Stimulated activated CD4-positive, alpha-beta T cell treated with anti-CD3 and anti-CD28 coated beads, Interleukin-15, amount 100 ng/mL, for 1 hour (primary cell): ENCODE measurements at places on chromosomes 3 and 15.

GRCh38 chr15:99850517-99850916 is 117.3 kb upstream of the LYSMD4 start:
- no peak for DNase-seq

- DNase-seq, result no peak
Measured at GRCh38 chr15:88498996-88499395, 31.5 kb downstream of the MRPS11 start.

DNA sequence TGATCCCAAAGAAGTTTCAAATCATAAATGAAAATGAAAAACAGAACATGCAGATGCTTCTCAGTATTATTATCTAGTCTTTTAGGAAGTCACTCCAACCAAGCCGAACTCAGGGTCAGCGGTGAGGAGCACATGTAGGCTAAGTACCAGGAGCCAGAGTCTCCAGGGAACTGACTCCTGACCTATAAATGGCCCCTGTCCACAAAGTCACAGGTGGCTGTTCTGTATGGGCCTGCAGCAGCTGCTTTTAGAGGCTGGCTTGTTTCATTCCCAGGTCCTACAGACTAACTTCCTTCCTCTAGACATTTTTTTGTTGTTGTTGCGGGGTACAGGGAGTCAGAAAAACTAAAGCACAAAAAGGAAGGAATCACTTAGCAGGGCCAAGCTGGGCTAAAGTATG is 54.6 kb downstream of the DAPK2 start:
- no peak for DNase-seq

DNA sequence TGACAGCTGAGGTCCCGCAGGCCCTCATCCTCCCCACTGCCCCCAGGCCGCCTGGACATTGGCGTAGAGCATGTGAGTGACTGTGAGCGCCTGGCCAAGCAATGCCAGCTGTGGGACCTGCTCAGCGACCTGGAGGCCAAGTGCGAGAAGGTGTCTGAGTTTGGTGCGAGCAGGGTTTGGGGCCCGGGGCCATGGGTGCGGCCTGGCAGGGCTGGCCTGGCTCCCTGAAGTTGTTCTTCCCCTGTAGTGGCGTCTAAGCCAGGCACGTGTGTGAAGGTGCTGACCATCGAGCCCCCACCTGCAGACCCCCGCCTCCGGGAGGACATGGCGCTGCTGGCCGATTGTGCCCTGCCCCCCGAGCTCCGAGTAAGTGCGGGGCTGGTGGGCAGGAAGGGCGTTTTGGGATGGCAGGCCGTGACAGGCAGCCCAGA is 4.2 kb downstream of the ABTB1 start:
- DNase-seq, result no peak
